NCI-H2107 (cell line): ENCODE measurements at places on chromosomes 13 and 19.

DNA sequence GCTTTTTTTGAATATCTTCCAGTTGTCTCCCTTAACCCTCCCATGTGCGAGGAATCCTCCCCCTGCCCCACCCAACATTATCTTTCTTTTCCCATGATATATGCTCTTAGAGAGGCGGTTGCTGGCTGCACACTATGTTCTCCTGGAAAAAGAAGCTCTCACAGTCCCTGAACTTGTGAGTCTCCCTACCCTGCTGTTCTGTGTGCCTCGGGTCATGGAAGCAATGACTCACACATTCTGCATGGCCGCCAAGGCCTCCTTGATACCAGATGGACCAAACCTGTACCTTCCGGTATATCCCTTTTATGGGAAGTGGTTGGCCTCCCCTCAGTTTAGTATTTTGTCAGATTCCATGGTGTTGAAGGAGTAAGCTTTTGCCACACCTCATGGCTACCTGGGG, 705.4 kb downstream of the SLITRK6 start:
- no peak for DNase-seq

- no peak for DNase-seq
Measured at GRCh38 chr13:51816604-51817249, 12.8 kb upstream of the DHRS12 start.

- DNase-seq = no peak
Measured at GRCh38 chr13:74074723-74075122, 59.5 kb downstream of the KLF12 start.

DNA sequence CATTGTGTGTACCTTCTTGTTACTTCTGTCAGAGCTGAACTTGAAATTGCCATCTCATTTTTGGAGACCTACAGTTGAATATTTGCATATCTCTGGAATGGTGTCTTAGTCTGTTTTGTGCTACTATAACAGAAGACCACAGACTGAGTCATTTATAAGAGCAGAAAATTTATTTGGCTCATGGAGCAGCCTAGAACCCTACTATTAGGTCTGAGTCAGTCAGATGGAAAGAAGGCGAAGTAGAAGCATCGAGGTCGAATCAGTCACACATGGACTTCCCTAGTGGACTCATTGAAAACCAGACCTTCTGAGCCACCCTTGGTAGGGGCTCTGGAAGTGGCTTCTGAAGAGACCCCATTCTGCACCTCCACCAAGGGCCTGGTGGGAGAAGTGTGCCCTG, 33.9 kb upstream of the TPT1 start:
- DNase-seq = no peak
